A549 treated with GW870086 at 1 μM for 4 hours (cell line): ENCODE measurements at places on chromosomes 3 and 15. TPM values are rescaled to one million over a fixed set of nuclear protein-coding genes. Genes with fewer than 3 reads are reported as not detected.

The LIPC gene
- total RNA-seq = 0.06 to 0.21 TPM (median 0.13 TPM) in 4 of 5 replicates, not detected in the other

The TRPM1 gene
- not detected in 5 replicates for total RNA-seq

The TEX9 gene
- total RNA-seq = 4.1 to 5.6 TPM (median 4.7 TPM) in 5 replicates

The CHST13 gene
- 0.41 to 1.5 TPM (median 0.88 TPM) in 5 replicates for total RNA-seq

The BMF gene
- total RNA-seq = 0.73 to 1.6 TPM (median 1.3 TPM) in 5 replicates

The GPR171 gene
- not detected in 5 replicates for total RNA-seq

The AMIGO3 gene
- 0.52 to 1.8 TPM (median 0.64 TPM) in 5 replicates for total RNA-seq

The MINDY4B gene
- not detected in 5 replicates for total RNA-seq

The CPN2 gene
- not detected in 5 replicates for total RNA-seq

The ACP3 gene
- total RNA-seq = 0.03 TPM in 1 of 5 replicates, not detected in the others

The TMEM62 gene
- 8.4 to 10.3 TPM (median 8.9 TPM) in 5 replicates for total RNA-seq
